ENCODE measurements at places on chromosomes 3 and 15.
A peak's percentile ranks its signal among the peaks of the same experiment; 100 is the strongest.

DNA sequence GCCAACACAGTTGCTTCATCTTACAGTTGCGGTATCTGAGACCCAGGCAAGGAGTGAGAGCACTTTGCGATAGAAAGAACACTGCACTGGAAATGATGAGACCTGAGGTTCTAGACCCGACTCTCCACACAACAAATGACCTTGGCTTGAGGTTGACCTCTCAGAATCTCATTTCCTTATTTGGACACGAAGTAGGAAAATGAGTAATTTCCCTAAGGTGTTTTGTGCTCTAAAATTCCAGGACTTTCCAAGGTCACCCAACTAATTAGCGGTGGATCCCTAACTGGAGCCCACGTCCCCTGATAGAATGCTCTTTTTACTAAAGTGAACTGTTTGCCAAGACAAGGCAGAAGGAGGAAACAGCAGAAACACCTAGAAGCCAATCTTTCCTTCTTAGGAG is 26.7 kb upstream of the FBN1 start:
- no peak for DNase-seq

- DNase-seq, result no peak
Measured at GRCh38 chr15:39094116-39094515, 486.8 kb upstream of the THBS1 start.

DNA sequence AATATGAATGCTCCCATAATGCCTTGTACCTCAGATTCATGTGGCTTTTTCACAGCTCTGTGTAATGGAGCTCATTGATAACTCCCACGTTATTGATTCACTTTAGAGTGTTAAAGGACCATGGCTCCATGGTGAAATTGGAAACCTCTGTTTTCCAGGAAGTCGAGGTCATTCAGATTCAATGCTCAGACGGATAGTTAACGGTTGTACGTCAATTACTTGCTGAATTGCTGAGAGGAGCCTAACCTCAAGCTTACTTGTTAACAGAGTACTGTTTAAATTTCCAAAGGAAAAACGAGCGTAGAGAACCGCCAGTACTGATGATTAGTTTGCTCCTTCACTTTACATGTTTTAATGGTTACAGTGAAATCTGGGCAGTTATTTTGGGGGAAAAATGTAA is 11.1 kb downstream of the ABHD17C start:
- no peak for DNase-seq

DNA sequence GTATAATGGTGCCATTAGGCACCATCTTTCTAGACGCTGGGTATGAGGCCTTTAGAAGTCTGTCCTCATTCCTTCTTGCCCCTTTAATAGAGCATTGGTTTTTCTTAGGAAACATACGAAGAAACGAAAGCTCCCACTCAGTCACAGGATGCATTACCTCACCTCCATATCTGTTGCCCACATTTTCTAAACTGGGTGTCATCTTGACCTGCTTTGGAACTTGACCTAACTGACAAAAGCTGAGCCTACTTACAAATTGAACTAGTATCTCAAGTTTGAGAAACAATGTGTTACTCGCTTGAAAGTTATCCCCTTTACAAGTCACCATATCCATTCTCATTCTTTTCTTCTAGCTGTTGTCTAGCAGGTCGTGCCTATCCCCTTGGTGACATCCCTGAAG is 102.7 kb downstream of the VPS8 start:
- DNase-seq, result no peak

GRCh38 chr15:83108266-83109219 is 1.1 kb downstream of the TM6SF1 start:
- DNase-seq, result peak; percentile 12

- DNase-seq, result no peak
Measured at GRCh38 chr15:77019521-77020331, 24.8 kb downstream of the PSTPIP1 start.

DNA sequence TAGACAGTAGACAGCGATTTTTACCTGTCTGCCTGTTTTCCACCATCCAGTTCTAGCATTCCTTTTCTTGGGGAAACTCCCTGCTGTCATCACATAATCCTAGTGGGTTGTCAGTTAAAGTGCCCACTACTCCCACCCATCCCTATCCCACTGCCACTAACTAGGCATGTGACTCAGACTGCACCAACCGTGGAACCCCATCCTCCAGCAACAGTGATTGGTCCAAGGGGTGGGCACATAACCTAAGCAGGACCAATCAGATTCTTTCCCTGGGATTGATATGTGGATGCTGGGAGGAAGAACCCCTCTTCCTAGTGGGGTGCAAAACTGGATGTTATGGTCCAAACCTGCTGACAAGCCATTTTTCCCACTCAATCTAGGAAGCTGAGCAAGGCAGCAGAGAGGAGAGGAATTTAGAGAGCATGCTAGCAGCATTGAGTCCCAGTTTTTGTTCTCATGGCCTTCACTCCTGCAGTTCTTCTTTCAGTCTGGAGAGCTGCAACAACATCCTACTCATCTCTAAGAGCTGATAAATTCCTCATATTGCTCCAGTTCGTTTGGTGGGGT is 3.9 kb upstream of the INSYN1 start:
- DNase-seq, result no peak

DNA sequence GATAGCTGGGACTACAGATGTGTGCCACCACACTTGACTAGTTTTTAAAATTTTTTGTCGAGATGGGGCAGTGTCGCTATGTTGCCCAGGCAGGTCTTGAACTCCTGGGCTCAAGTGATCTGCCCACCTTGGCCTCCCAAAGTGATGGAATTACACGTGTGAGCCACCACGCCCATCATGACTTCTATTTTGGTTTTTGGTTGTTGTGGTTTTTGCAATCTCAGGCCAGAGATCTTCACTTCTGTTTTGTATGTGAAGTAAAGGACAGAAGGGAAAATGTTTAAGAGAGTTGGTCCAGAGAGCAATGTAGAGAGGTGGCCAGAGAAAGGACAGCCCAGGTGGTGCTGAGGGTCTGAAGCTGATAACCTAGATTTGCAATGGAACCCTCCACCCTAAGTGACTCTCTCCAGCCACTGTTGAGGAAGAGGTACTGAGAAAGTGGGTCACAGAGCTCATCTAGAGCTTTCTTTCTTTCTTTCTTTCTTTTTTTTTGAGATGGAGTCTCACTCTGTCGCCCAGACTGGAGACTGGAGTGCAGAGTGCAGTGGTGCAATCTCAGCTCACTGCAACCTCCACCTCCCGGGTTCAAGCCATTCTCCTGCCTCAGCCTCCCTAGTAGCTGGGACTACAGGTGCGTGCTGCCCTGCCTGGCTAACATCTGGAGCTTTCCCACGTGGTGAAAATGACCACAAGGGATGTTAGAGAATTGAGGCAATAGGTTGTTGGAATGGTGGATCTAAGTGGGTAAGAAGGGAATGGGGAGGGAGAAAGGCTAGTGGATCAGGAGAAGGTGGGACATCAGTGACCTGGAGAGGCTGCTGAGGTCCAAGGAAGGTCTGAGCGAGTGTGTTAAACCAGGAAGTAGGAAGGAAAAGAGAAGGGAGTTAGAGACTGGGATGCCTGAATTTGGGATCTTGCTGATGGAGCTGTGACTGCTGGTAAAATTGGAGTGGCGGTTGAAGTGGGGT is 22.4 kb upstream of the SEMA4B start:
- no peak for DNase-seq

DNA sequence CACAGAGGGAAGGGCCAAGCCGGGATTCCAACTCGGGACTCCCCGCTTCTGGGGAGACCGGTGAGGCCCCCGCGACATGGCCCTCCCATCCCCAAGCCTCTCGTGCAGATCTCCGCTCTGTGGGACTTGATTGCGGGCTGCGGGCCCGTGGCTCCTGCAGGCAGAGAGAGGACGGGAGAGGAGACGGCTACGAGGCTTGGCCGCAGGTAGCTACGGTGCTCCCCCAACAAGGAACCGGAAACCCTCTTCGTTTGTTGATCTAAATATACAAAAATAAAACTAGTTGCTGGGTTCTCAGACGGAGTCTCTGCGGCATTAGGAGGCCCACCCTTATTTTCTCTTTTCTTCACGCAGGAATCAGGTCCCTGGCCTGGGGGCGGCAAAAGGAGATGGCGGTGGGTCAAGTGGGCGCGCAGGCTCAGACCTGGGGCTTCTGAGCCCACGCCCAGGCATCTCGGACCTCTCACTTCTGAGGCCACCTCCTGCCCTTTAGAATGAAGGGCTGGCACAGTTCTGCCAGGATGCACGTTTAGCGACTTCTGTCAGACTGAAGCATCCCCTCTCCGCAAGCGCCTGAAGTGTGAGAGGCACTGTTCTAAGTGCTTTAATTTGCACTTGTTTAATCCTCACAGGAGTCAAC is 10.9 kb downstream of the GNB5 start:
- peak; percentile 59 for DNase-seq

- DNase-seq, result peak; percentile 32
Measured at GRCh38 chr3:107235928-107236315, 141.3 kb upstream of the CCDC54 start.

DNA sequence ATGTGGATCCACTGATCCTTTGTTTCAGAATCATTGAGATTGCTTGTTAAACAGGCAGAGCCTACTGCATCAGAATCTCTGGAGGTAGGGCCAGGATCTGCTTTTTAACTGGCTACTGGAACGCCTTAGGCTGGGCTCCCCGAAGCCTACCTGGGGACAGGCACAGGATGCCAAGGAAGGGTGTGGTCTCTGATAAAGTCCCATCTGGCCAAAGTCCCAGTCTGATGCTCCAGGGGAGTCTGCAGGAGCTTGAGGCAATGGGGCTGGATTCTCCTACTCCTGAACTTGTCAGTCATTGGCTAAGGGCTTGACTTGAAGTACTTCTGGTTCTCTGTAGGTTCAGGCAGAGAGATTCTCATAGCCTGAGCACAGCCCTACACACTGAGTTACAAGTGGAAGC is 22.4 kb upstream of the CCK start:
- no peak for DNase-seq

GRCh38 chr15:67882487-67883233 is 42.8 kb upstream of the RNU6-1 start:
- DNase-seq, result no peak

DNA sequence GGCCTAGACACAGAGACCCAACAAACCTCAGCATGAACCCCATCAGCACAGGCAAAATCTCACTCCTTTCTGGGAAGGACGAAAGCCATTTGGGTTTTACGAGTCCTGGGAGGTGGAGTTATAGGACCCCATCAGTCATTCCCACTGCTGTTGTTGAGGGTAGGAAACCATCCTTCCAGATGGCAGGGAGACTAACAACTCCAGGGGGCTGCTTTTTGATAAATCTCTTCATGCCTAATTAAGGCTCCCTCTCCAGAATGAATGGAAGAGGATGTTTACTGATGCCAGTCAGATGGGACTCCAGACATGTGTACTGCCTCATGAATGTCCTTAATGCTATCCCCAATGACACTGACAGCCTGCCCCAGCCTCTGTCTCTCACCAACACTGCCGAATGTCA is 75.3 kb downstream of the ST8SIA2 start:
- DNase-seq, result no peak

- no peak for DNase-seq
Measured at GRCh38 chr3:53040351-53040820, 5.5 kb downstream of the SFMBT1 start.

- DNase-seq, result no peak
Measured at GRCh38 chr15:35290301-35290721, 205.2 kb upstream of the NANOGP8 start.

DNA sequence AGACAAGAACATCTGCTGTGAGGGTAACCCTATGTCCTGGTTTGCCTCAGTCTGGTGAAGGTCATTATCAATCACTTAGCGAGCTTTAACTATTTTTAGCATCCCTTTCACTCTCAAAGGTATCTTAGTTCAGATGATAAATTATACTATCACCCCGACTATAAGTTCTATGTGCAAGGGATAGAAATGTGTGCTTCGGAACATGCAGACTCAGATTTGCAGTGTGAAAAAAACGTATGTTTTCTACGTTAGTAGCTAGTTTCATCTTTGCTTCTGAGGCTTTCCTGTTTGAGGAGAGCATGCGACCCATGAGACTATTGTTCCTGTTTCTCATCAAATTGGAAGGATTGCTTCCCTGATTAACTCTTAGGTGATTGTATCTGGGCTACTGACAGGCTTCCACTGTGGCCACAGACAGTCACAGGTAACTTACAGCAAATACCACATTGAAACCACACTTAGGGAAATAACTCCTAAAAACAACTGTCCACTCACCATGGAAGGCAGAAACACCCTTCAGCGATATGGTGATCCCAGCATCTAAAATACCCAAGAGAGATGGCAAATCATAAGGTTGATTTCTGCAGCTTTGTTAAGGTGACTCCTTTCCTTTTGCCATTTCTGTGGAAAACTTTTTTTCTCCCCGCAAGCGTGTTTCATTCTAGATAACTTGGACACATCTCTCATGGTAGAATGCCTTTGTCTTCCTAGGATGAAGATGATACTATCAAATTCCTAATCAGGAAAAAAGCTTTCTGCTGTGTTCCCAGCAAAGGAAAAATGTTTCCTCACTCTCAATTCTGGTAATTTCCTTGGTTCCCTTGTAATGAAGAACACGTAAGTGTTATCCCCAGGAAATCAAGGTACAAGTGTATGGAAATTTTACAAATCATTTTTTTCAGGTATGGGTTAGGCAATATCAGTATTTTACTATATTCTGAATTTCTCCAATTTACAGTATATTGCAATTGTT is 5.2 kb downstream of the GCSAM start:
- DNase-seq, result no peak

GRCh38 chr3:141266797-141267555 is 35.4 kb downstream of the PXYLP1 start:
- peak; percentile 73 for DNase-seq

DNA sequence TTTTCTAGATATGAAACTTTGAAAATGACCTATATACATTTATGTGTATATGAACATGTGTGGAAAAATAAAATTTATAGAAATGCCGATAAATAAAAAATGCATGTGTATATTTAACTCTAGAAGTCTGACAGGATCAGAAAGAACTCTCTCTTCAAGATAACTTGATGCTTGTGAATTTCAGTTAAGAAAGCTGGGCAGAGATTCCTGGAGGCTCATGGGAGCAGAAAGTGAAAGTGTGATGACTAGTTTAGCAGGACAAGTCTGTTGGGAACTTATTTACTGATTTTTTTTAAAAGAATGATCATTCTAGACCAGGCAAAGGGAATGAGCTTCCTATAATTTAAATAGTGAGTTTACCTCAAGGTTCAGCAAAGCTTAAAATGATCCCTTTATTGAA is 81.5 kb upstream of the KCNAB1 start:
- no peak for DNase-seq

DNA sequence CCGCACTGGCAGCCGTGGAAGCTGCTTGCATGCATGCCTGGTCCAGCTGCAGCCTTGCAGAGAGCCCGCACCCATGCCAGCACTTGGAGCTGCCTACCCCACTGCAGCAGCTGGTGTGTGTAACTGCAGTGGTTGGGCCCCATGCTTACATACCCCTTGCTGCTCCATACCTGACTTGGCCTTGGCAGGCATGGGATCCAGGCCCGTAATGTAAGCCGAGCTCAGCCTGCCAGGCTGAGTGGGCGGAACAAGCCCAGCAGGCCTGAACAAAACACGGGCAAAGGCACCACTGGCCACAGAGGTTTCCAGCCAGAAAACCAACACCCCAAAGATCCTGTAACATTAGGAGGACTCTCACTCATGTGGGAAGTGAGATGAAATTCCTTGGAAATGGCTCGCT is 48.3 kb downstream of the SLC6A20 start:
- no peak for DNase-seq
